ENCODE measurements at places on chromosomes 6 and 20.

DNA sequence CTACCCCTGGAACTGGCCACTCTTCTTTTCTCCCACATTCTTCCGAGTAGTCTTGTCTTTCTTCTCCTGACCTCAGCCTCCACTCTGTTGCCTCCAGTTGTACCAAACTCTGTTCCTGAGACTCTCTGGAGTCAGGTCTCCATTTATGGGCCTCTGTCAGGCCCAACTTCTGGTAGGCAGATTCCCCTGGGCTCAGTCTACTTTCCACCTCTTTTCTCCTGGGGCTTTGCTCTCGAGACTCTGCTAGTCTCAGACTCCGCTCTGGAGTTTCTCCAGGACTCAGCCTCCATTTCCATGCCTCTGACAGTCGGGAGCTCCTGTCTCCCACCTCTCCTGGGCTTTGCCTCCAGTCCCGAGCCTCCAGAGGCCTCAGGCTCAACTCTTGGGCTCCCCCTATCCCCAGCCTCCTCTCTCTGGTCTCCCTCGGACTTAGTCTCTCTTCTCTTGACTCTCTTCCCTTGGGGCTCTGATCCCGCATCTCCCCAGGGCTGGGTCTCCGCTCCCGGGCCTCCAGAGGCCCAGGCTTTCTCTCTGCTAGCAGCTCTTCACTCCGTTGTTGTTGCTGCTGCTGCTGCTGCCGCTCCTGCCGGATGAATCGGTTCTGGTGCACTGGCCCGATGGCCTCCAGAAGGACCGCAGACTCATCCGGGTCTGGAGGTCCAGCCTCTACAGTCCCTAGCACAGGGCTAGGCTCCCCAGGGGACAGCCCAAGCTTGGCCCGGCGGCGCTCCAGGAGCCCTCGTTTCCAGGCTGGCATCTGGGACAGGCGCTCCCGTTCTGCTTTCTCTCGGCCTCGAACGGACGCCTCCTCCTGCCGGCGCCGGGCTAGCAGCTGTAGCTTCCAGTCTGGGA is 1.1 kb downstream of the PPP1R18 start:
- DNase-seq, result no peak

- no peak for DNase-seq
These were observed 50.7 kb upstream of the SIRPA start for GRCh38 chr20:1844325-1845162.

DNA sequence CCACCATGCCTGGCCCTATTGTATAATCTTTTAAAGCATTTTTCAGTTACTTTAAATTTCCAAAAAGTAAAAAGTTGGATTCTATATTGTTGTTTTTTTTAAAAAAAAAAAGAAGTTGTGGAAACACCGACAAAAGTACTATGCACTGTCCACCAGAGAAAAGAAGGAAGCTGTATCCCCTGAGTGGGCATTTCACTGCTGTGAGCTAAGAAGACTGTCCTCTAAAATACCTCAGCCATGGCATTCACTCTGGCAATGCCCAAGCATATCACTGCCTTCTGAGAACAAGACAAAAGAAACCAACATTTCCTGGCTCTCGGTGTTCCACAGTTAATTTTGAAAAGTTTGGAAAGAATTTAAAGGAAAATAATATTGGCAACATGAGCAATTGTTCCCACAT is 117.8 kb downstream of the IPCEF1 start:
- DNase-seq, result no peak

DNA sequence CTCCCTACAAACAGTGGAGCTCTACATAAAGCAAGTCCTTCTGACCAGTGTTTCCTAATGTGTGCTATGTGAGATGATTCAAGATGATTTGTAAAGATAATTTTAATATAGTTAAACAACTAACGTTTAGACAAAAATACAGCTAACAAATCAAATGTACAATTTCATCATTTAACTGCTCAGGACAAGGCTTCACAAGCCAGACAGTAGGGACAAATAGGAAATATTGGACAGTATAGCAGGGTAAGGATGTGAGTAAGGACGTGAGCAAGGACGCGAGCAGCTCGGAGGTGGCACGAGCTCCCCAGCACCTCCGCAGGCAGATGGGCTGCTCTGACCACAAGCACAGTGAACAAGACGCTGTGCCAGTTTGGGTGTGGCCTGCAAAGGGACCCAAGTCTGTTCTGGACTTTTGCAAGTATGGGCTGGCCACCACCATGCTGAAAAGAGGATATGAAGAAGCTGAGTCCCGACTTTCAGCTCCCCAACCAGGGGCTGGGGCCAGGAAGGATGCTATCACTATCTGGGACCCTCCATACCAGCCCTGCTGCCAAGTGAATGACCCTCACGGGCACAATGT is 14.5 kb downstream of the DIDO1 start:
- DNase-seq, result no peak

- DNase-seq, result peak; percentile 63
These were observed 115.1 kb downstream of the JAG1 start for GRCh38 chr20:10558635-10559187.

GRCh38 chr20:43787937-43788336 is 61.1 kb upstream of the GTSF1L start:
- no peak for DNase-seq

GRCh38 chr6:163422550-163422949 is 8.0 kb downstream of the QKI start:
- DNase-seq, result no peak

DNA sequence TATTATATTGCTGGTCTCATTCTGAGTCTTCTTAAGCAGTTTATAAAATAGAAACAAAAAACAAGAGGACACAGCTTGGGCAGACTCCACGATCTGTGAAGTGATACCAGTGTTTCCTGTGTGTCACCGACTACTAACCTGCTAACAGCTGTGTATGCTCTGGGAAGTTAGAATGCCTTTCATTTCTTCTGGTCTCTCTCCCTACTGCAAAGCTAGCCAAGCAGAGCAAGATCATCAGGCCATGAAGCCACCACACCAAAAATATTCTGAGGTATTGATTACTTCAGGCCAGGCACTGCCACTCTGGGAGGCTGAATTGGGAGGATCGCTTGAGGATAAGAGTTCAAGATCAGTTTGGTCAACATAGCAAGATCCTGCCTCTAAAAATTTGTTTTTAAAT is 46.9 kb upstream of the SMIM29 start:
- no peak for DNase-seq

DNA sequence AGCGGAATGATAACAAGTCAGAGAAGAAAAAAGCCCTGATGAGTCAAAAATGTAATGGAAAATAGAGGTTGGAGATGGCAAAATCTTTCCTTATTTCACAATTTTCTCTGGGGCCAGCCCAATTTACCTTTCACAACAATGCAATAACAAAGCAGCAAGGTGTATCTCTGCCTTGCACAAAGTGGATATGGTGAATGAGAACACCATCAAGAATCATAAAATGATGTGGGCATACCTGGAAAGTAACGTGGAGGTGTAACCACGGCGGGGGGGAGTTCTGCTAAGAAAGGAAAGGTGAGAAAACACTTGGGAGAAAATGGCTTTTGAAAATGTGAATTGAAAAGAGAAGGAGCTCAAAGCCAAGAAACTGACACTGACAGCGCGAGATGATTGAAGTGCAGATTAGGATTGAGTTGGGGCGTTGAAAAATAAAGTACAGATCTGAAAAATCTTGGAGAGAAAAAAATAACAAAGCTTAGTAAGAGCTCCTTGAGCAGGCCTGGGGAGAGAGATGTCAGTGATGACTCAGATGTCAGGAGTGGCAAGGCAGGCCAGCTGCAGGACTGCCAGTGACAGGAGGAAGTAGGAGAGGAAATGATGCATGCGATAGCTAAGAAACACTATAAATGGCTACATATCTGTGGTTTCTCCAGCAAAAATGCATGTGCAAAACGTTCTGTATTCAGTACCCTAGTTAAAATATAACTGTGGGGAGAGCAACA is 26.2 kb downstream of the ARHGAP18 start:
- peak; percentile 96 for DNase-seq

- no peak for DNase-seq
These were observed 17.5 kb downstream of the KIAA1755 start for GRCh38 chr20:38242848-38243708.

DNA sequence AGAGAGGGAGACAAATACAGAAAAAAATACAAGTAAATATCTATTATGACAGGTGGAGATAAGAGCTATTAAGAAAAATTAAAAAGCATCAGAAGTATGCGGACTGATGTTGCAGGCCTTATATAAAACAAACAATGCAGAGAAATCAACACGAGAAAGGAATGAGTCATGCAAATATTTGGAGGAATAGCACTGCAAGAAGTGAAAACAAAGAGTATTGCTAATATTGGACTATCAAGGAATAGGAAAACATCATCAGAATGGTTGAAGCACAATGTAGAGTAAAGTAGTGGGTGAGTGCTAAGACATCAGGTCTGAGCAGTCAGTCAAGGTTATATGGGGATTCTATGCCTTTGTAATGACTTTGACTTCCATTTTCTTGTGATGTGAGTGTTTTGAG is 657.5 kb upstream of the GJE1 start:
- DNase-seq, result no peak

DNA sequence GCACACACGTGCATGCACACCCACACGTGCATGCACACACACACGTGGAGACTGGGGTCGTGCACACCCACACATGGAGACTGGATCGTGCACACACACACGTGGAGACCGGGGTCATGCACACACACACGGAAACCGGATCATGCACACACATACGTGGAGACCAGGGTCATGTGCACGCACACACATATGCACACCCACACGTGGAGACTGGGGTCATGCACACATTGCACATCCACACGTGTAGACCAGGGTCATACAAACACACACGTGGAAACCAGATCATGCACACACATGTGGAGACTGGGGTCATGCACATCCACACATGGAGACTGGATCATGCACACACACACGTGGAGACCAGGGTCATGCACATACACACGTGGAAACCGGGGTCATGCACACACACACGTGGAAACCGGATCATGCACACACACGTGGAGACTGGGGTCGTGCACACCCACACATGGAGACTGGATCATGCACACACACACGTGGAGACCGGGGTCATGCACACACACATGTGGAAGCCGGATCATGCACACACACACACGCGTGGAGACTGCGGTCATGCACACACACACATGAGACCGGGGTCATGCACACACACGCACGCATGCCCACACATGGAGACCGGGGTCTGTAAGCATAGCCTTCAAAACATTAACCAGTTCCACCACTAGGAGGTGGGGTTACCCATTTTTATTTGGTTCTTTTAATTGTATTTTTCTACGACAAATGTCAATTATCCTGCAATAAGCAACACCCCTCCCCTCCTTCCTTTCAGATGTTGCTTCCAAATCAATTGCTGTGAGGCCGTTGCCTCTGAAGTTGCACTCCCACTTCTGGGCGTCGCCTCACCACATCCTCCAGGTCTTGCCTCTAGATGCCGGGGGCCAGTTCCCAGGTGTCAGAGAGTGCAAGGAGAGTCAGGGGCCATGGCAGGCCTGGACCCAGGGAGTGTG is 95.8 kb downstream of the TMEM242 start:
- no peak for DNase-seq

- no peak for DNase-seq
These were observed 548.2 kb downstream of the PRKN start for GRCh38 chr6:162179196-162179951.

GRCh38 chr20:10447028-10447427 is 11.9 kb downstream of the SLX4IP start:
- peak; percentile 38 for DNase-seq

GRCh38 chr20:46049815-46050214 is 20.8 kb downstream of the SLC12A5 start:
- no peak for DNase-seq

DNA sequence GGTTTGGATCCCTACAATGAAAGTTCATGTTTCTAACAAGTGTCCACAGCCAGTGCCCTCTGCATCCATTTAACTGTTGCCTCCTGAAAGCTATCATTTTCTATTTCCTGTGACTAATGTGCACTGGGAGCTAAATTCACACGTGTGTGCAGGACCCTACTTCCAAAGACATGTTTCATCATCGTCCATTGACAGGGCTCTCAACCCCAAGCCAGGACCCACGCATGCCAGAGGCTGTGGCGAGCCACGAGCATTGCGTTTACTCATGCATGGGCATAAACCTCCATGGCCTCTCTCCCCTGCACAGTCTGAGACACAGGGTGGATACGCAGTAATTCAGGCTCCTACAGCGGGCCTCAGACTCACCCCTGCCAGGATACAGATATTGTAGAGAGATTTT is 153.2 kb downstream of the MAFB start:
- DNase-seq, result no peak

DNA sequence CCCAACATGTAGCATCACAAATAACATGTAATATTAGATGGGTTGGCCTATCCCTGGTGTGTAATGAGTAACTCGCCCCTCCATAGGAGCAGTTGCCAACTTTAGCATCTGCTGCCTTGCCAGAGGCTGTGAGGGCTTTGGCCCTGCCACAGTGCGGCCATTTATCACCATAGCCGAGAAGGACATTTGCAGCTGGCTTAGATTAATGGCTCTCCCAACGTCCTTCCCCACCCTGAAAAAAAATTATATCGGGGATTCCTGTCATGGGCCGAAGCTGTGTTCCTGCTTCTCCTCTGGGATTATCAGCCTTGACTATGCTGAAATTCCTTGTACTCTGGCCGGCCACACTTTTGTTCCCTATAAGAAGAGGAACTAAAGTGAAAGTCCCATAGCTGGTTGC is 7.6 kb upstream of the ADIG start:
- DNase-seq, result no peak

GRCh38 chr6:141364232-141364631 is 768.5 kb upstream of the GJE1 start:
- DNase-seq, result no peak

DNA sequence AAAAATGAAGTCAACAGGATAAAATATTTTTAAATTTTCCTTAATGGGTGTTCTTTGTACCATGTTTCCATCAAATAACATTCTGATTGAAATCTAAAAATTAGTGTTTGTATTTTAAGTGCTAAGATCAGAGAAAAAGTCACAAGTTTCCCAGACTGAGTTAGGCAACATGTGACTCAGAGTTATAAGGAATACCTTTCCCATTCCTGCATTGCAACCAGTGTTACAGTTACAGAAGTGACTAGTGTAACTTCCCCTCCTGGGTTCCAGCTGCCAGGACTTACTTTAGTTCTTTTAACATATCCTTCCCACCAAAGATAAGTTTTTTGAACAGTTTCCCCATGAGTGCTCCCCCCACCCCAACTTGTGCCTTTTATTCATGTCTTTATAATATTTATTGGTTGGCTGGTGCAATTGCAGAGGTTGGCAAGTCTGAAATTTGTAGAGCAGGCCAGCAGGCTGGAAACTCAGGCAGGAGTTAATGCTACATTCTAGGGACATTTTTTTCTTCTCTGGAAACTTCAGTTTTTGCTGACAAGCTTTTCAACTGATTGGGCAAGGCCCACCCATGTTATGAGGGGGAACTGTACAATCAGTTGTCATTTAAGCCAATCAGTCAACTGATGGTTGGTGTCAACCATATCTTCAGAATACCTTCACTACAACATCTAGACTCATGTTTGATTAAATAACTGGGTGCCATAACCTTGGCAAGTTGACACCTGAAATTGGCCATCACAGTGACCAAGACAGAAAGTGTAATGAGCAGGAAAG is 22.9 kb upstream of the ESR1 start:
- no peak for DNase-seq

DNA sequence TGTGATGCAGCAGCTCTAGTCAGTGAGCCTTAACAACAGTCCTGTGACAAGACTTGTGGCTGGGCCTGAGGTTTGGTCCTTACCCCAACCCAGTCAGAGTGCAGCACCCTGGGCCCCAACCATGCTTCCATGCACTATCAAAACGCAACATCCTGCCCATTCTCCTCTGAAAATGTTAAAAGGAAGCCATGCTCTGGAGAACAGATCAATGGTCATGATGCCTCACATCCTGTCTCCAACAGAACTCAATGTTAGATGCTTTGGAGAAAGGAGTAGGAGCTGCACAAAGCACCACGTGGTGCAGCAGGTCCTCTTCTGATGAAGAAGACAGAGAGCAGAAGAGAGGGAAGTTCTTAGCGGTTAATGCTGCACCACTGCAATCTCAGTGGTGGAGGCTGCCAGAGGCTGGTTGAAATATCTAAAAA is 41.9 kb downstream of the TRAM2 start:
- DNase-seq, result no peak

Measured in retinal pigment epithelial cell (primary cell).